ENCODE measurements at places on chromosomes 12 and 14. TPM values are rescaled to one million over a fixed set of nuclear protein-coding genes. Genes with fewer than 3 reads are reported as not detected.

AQP2 gene
- not detected for total RNA-seq

SCN8A gene
- total RNA-seq = 0.53 TPM

- no peak for DNase-seq
- no peaks in the 10 kb centered on the region for H3K36me3 ChIP-seq
- H3K27ac ChIP-seq = no peak overlapping the region
- H3K4me3 ChIP-seq = no peak overlapping the region
- H3K4me1 ChIP-seq = no peaks in the 10 kb centered on the region
- H3K27me3 ChIP-seq = no peaks in the 10 kb centered on the region
Observed at GRCh38 chr14:72444701-72445100, 449.2 kb downstream of the DPF3 start.

- no peaks in the 10 kb centered on the region for H3K27me3 ChIP-seq
- no peak for DNase-seq
- H3K4me3 ChIP-seq = no peak overlapping the region
- peaks cover 90% of the 10 kb centered on the region for H3K36me3 ChIP-seq
- H3K4me1 ChIP-seq = no peaks in the 10 kb centered on the region
- H3K27ac ChIP-seq = no peak overlapping the region
Observed at GRCh38 chr12:30719060-30719459, 23.4 kb upstream of the IPO8 start.

E2F7 gene
- total RNA-seq = 1.0 TPM

All from lower lobe of right lung (tissue), 2 donors.